NCI-H2107 (cell line): ENCODE measurements at places on chromosomes 1 and 21.

GRCh38 chr1:96362623-96363022 is 359.0 kb upstream of the PTBP2 start:
- DNase-seq, result no peak

- no peak for DNase-seq
Measured at GRCh38 chr1:211490038-211490678, 1.8 kb downstream of the RD3 start.

DNA sequence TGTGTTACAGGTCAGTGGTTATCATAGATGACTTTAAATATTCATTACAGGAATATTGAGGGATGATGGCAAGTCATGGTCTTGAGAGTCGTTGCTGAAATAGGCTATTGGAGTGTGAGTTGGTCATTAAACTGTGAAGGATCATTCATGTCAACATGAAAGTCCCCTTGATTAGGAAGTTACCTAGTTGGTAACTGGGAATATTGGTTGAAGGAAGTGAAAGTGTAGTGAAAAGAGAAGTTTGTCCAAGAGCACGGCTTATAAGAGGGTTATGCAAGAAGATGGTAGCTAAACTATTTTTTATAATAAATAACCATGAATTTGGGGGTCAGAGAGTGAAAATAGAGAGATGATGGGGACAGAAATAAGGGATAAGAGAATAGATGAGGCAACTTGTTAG is 16.9 kb downstream of the CRB1 start:
- no peak for DNase-seq

DNA sequence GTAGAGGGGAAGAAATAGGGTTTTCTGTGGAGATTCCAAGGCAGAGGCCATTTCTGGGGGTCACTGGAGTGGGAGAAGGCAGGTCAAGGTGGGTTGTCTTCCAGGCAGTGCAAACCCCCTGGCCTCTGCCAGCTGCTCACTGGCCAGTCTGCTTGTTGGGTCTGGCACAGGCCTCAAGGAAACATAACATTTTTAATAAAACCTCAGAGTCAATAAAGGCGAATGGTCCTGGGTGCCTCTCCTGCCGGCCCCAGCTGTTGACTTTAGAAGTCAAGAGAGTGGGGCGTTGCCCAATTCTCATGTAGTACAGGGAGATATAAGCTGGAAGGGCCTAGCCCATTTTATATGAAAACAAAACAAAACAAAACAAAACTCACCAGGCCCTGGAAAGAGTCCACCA is 36.6 kb downstream of the RUNX3 start:
- no peak for DNase-seq
